Heart right ventricle (tissue), 16 donors: ENCODE measurements at places on chromosomes 6 and 20.

- no peak for DNase-seq
Observed at GRCh38 chr20:50723672-50724071, 7.7 kb upstream of the PARD6B start.

DNA sequence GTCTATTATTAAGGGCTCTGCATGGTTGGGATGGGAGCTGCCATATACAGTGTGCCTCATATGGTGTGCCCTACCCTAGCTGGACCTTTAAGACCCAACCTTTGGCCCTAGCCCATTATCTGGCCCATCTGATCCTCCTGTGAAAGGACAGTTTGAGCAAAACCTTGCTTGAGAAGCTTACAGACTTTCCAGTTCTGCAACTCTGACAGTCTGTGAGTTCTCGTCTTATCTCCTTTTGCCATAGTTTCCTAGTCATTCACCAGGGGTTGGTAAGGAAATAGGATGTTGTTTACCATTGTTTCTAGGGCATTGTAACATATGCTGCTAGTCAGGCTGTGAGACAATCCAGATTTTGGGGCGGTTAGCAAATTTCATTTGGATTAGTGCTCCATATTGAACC is 17.2 kb downstream of the CTNNBL1 start:
- DNase-seq, result no peak

DNA sequence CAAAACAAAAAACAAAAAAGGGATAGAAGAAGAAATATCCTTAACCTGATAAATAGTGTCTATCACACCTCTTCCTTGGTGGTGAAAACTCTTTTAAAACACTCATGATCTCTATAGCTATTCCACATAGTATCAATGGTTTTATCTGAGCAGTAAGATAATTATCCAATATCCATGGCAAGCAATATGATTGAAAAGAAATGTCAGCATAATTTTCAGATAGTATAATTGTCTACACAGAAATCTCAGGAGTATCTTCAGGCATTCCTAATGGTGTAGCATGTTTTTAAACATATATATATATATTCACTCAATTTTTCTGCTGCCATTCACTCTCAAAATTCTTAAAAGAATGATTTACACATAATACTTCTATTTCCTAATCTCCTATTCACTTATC is 938.0 kb upstream of the SLC35B3 start:
- no peak for DNase-seq

DNA sequence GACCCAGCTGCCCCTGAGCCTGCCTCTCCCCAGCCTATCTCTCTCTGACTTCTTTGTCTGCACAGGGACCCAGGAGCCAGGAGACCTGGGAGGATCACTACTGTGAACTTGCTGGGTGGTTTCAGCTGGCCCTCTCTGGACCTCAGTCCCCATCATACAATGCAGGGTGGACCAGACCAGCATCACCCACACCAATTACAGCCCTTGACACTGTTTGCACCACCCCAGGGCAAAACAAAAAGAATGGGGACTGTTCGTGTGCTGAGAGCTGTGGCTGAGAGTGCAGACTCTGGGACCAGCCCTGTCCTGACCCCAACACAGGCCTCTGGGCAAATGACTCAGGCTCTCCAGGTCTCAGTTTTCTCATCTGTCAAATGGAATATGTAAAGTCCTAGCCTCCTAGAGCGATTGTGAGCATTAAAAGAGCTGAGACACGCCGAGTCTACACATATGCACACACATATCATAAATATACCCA is 25.4 kb downstream of the PTGIS start:
- DNase-seq, result no peak

DNA sequence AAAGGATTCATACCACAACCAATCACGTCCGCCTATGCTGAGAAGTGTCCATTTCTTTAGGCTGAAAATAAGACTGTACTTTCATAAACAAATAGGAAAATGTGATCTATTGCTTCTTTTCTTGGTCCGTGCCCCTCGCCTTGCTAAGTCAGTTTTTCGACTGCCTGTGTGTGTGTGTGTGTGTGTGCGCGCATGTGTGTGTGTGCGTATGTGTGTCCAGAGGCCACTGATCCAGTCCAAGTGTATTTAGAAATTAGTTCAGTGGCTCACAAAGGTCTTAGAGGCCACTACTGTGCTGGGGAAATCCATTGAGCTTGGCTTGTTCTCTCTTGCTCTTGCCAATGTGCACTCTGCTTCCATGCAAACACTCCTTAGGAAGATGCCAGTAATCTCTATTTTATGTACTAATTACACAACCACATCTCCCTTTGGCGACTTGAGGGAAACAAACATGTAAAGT is 50.5 kb downstream of the SLC22A23 start:
- DNase-seq, result no peak

- DNase-seq, result no peak
Observed at GRCh38 chr6:53023323-53023722, 28.2 kb upstream of the GSTA4 start.

- DNase-seq, result no peak
Observed at GRCh38 chr6:87788141-87788540, 86.1 kb upstream of the AKIRIN2 start.

- DNase-seq, result no peak
Observed at GRCh38 chr6:84340422-84340821, 113.0 kb upstream of the CEP162 start.

- DNase-seq, result no peak
Observed at GRCh38 chr6:117381749-117382148, 44.0 kb downstream of the ROS1 start.

- DNase-seq, result no peak
Observed at GRCh38 chr20:38113401-38114325, 51.4 kb downstream of the TGM2 start.

DNA sequence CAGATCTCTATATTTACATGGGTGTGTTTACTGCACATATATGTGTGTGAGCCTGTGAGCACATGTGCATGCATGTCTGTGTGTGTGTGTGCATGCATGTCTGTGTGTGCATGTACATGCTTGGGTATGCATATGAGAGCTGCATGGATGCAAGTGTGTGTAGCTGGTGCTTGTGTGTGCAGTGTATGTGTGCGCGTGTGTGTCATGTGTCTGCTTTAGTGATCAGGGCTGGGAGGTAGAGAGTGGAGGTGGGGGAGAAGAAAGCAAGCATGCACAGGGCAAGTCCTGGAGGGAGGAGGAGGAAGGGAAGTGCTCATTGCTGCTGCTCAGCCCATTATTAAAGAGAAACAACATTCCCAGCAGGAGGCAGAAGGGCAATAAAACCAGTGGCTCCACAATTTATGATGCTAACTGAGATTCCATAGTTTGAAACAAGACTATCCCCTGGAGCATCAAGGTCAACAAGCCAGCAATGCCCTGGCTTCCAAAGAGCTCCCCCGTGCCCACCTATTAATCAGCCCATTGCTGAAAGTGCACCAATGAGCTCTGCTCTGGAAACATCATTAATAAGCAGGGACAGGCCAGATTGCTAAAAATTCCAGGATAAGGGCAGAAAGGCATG is 414.0 kb downstream of the MAFB start:
- DNase-seq, result no peak

- no peak for DNase-seq
Observed at GRCh38 chr6:88972504-88973423, 9.3 kb upstream of the RNGTT start.

DNA sequence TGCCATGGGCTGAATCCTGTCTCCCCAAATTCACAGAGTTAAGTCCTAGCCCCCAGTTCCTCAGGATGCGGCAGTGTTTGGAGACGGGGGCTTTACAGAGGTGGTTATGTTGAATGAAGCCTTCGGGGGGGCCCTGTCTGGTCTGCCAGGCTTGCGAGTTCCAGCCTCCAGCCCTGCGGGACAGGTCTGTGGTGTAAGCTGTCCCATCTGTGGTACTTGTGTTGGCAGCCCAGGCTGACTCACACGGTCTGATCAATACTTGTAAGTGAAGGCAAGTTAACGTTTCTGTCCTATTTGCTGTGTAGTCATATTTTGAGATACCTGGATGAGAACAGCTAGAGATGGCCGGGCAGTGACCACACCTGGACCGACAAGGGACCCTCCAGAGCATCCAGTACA is 51.8 kb upstream of the GPR31 start:
- DNase-seq, result no peak

GRCh38 chr20:59047938-59048680 is 5.5 kb upstream of the PRELID3B start:
- no peak for DNase-seq
